Stimulated activated CD4-positive, alpha-beta T cell treated with anti-CD3 and anti-CD28 coated beads, TNF-alpha, amount 100 ng/mL, for 1 hour (primary cell): ENCODE measurements at places on chromosomes 12 and 14.

DNA sequence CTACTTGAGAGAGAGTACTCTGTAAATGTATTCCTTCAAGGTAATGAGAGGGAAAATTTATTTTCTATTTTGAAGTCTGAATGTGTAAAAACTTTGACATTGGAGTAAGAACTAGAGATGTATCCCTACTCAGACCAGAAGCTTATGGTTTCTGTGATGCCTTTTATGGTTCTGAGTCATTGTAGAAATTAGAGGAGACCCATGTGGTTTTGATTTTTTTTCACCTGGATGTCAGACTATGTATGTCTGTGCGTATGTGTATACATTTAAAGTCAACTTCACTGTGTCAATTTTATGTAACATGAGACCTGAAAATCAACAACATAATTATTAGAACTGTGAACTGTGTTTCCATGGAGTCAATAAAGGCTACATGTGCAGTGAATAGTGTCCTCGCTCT lies 302.0 kb downstream of the TRHDE start:
- no peak for DNase-seq

- DNase-seq = no peak
Observed at GRCh38 chr12:20475542-20475941, 107.2 kb downstream of the PDE3A start.

GRCh38 chr12:50638482-50638880 lies 125.4 kb upstream of the ATF1 start:
- DNase-seq = no peak

DNA sequence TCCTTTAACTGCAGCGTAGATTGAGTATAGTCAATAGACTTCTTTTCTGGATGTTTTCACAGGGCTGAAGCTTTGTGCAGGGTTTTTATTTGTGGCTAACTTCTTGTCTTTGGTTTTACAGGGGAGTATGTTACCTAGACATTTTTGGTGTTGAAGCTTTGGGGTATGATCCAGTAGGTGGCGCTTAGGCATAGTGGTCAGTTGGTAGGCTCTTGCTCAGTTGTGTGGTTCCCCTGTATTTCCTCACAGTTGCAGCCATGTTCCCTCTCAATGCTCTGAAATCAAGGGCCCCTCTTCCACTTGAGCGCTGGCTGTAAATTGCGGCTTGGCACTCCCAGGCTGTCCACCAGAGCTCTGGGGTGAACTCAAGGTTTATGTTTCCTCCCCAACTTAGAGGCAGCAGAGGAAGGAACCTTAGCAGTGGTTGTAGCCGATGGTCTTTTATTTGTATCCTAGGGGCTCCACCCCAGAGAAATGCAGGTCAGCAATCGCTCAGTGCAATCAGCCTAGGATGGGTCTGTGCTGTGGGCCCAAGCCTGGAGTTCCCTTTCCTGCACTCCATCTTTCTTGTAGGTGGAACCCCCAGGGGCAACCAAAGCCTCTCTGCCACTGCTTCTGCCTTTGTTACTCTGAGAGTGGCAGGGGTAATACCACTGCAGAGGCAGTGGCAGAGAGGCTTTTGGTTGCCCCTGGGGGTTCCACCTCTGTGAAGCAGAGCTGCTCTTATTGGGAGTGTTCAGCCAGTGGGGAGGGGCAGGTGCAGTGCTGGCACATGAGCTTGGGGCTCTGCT lies 55.1 kb downstream of the CMAS start:
- DNase-seq = no peak

GRCh38 chr12:101857043-101857558 lies 20.3 kb upstream of the DRAM1 start:
- no peak for DNase-seq

DNA sequence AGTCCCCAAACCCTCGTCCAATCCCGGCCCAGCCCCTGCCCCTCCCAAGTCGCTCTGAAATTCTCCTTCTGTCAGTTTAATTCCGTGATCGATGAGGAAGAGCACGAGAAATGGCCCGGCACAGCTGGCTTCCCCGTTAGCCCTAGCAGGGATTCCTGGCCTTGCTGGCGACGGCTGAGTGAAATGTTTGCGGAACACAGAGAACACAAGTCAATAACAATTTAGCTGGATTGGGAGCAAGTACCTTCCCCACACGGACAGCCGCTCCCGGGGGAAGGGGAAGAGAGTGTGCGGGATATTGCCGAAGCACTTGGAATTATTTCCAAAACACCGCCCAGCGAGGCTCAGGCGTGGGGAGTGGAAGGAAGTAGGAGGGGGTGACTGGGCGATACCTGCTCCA lies 134.6 kb downstream of the RBM19 start:
- DNase-seq = no peak

GRCh38 chr12:27309293-27309994 lies 23.2 kb upstream of the BMAL2 start:
- no peak for DNase-seq

DNA sequence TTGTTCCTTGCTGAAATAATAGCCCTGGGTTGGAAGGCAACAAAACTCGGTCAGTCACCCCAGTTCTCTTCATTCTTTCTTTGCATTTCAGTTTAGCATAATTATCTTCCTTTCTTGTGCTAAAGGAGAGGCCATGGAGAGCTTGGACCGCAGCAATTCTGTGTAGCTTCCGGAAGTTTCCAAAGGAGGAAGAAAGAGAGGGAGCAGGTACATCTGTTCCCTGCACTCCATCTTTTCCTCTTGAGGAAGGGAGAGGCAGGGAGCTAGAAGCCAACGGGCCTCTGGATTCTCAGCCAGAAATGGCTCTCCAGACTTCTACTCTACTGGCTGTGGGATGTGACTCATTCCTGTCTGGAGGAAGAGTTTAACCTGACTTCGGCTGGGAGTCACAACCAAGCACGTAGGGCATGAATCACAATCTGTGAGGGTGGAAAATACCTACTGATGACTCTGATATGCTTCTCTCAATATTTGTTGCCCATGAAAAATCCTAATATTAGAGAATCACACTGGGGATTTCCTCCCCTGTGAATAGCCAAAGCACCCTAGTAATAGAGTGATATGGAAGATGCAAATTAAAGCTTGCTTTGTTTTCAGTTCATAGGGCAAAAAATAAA lies 17.0 kb downstream of the ANO6 start:
- no peak for DNase-seq

GRCh38 chr12:53258541-53259539 lies 9.3 kb upstream of the ESPL1 start:
- DNase-seq = no peak

DNA sequence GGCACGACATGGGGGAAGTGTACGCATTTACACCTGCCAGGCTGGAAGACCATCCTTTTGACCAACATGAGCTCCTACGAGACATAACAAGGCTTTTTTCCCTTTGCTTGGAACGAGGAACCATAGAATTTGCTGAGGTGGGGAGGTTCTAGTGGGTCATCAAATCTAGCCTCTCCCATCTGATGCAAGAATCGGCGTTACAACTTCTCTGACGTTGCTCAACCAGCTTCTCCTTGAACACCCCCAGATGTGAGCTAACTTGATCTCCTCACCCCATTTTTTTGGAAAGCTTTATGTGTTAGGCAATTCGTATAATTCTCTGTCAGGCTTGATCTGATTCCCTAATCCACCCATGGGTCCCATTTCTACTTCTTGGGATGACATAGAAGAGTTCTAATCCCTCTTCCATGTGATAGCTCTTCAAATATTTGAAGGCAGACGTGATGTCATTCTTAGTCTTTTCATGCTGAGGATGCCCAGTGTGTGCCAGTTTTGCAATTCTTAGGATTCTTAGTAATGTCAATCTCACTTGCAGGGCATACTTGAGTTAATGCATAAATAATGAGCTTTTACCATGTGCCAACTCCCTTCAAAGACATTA lies 163.6 kb upstream of the PARP11 start:
- DNase-seq = no peak

GRCh38 chr14:94876306-94876705 lies 106.4 kb upstream of the GSC start:
- no peak for DNase-seq
